ENCODE measurements at places on chromosomes 1 and 21.

- no peak for DNase-seq
These were observed 60.7 kb upstream of the FMN2 start for GRCh38 chr1:240031009-240031408.

DNA sequence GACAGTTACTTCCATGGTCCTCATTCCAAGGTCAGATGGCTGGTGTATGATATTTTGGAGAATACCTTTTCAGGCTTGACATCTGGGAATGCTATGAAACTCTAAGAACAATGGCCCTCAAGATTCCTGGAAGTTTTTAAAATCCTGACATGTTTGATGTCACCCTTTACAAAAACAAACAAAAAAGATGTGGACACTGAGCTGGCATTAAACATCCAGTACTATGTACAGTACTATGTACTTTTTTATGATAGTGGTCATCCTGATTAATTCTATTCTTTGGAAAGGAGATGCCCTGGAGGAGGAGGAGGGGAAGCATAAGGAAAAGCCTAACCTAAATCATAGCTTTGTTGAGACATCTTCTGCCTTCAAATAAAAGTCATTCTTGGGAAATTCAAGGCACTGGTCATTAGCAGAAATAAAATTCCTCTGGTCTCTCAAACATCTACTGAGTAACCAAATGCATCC, 235.4 kb downstream of the HMCN1 start:
- no peak for DNase-seq

- no peak for DNase-seq
These were observed 624 bp downstream of the KIFAP3 start for GRCh38 chr1:170073893-170074249.

DNA sequence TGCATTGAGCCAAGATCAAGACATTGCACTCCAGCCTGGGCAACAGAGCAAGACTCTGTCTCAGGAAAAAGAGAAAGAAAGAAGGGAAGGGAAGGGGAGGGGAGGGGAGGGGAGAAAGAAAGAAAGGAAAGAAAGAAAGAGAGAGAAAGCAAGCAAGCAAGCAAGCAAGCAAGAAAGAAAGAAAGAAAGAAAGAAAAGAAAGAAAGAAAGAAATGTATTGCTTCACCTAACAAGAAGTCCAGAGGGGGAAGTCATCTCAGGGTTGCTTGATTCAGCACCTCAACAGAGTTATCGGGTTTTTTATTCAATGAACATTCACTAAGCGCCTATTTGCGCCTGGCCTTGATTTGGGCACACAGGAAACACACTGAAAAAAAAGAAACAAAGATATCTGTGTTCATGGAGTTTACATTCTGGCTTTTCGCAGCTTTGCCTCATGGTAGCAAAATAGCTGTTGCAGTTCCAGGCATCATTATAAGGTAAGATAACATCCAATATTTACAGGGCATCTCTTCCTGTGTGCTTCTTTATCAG, 8.2 kb upstream of the RCSD1 start:
- no peak for DNase-seq

Data from right forelimb (tissue), 1 donor.